ENCODE measurements at places on chromosomes 1 and 21.

GRCh38 chr1:103191327-103191726 is 83.0 kb upstream of the COL11A1 start:
- H3K36me3 ChIP-seq = no peaks in the 10 kb centered on the region
- no peak overlapping the region for H3K27ac ChIP-seq
- no peak overlapping the region for H3K4me3 ChIP-seq
- DNase-seq = no peak
- no peaks in the 10 kb centered on the region for H3K27me3 ChIP-seq
- no peaks in the 10 kb centered on the region for H3K4me1 ChIP-seq

DNA sequence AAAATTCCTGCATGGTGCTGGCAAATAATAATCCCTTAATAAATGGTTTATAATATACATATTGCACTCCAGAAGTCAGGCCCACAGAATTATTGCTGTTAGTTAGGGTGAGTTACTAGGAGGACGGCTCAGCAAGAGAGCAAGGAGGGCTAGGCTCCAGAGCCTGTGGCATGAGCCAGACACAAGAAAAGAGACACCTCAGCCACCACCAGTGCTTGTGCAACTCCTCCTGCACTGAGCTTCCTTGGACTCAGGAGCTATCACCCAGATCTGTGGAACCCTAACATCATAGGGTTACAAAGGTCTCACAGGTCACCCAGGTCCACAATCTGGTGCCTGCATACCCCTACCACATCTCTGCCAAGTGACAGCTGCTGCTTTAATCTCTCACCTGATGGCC is 12.8 kb upstream of the LRRC8D start:
- H3K4me3 ChIP-seq = no peak overlapping the region
- H3K36me3 ChIP-seq = no peaks in the 10 kb centered on the region
- no peaks in the 10 kb centered on the region for H3K4me1 ChIP-seq
- no peak for DNase-seq
- H3K27ac ChIP-seq = no peak overlapping the region
- peaks cover 8% of the 10 kb centered on the region for H3K27me3 ChIP-seq

DNA sequence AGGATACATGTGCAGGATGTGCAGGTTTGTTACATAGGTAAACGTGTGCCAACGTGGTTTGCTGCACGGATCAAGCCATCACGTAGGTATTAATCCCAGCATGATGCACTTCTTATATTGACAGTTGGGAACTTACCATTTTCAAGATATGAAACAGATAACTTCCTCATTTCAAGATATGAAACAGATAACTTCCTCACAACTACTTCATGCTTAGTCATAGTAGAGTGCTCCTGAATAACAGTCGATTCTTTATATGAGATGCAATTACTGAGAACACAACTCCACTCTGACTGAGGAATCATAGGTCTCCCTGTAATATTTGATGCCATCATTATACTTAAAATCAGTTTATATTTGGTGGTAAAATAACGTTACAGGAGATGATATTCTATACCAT is 1124.3 kb downstream of the AMY1C start:
- no peaks in the 10 kb centered on the region for H3K36me3 ChIP-seq
- no peaks in the 10 kb centered on the region for H3K4me1 ChIP-seq
- H3K4me3 ChIP-seq = no peak overlapping the region
- H3K27ac ChIP-seq = no peak overlapping the region

GRCh38 chr1:92792340-92792782 is 7.5 kb upstream of the EVI5 start:
- H3K4me3 ChIP-seq = no peak overlapping the region
- no peaks in the 10 kb centered on the region for H3K36me3 ChIP-seq
- no peaks in the 10 kb centered on the region for H3K4me1 ChIP-seq
- H3K27ac ChIP-seq = no peak overlapping the region
- DNase-seq = no peak

DNA sequence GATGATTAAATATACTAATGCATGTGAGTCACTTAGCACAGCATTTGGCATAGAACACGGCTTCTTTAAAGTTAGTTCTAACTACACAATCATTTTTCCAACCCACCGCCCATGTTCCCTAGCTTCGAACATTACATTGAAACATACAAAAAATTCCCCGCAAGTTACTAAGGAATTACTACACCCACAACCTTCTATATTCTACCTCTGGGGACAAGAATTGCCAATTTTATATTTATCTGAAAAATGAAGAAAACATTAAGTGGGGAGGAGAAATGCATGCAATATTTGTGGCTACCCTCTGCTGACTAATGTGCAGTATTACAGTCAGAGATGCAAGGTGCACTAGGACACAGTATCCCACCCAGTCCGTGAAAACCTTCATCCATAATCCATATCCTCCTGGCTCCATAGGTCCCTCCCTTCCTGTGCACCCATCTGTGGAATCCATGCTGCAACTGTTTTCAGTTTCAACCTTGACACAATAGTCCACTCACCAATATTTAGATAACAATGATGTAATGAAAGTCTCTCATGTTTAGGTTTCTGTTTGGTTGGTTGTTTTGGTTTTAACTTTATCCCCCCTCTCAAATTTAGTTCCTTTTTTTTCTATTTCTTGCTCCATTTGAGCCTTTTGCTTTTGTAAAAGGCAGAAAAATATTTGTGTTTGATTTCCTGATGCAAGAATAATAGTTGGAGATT is 31.6 kb downstream of the RGS5 start:
- no peaks in the 10 kb centered on the region for H3K4me1 ChIP-seq
- DNase-seq = no peak
- H3K27me3 ChIP-seq = no peaks in the 10 kb centered on the region

GRCh38 chr1:56146449-56146848 is 432.9 kb downstream of the PLPP3 start:
- H3K36me3 ChIP-seq = no peaks in the 10 kb centered on the region
- no peak overlapping the region for H3K27ac ChIP-seq
- H3K4me1 ChIP-seq = no peaks in the 10 kb centered on the region
- no peaks in the 10 kb centered on the region for H3K27me3 ChIP-seq
- no peak overlapping the region for H3K4me3 ChIP-seq
